ENCODE measurements at places on chromosomes 2 and 18.

GRCh38 chr2:39246382-39246980 lies 2.7 kb upstream of the CDKL4 start:
- DNase-seq: no peak

DNA sequence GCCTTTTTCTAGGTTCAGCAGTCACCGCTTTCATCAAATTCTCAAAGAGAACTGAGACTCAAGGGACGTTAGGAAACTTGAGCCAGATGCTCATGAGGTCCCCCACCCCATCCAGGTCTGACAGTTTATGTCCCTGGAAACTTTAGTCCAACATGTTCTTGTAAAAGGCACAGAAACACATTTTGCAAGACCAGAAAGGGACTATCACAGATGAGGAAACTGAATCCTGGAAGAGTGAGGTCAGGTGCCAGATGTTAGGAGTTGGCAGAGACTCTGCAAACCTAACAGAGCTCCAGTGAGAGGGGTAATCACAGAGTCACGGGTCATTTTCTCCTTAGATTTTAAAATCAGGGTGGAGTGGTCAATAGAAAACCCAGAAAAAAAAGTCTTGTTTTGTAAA lies 76.6 kb downstream of the RDH14 start:
- DNase-seq: no peak

GRCh38 chr2:152924722-152925121 lies 206.3 kb downstream of the ARL6IP6 start:
- no peak for DNase-seq

- DNase-seq: no peak
Observed at GRCh38 chr18:49612515-49613033, 50.7 kb downstream of the LIPG start.

GRCh38 chr2:62219407-62220159 lies 23.7 kb downstream of the B3GNT2 start:
- DNase-seq: no peak

GRCh38 chr18:7686278-7686677 lies 119.2 kb downstream of the PTPRM start:
- no peak for DNase-seq

DNA sequence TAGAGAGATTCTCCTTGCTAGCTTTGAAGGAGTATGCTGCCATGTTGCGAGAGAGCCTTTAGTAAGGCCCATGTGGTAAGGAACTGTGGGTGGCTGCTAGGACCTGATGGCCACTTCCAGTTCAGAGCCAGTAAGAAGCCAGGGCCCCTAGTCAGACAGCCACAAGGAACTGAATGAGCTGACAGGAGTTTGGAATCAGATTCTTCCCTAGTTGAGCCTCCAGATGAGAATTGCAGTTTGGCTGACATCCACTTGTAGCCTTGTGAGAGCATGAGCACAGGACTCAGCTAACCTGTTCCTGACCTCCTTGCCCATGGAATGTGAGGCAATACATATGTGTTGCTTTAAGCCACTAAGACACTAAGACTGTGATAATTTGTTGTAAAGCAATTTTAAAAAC lies 1.2 kb upstream of the WDR7 start:
- no peak for DNase-seq

DNA sequence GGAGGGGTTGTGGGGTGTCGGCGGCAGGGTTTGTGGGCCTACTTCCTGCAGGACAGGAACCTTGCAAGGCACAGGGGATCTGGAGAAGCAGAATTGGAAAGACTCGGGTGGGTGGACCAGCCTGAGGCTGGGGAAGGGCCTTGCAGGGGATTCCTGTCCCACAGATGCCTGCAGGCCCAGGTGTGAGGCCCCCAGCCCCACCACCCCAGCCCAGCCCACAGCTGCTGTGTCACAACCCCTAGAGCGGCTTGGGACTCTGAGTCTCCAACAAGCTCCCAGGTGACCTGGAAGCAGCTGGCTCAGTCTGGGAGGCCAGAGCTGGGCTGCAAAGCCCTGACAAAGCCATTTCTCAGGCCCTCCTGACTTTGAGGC lies 93.1 kb downstream of the ZFP36L2 start:
- no peak for DNase-seq

GRCh38 chr2:148475626-148476025 lies 168.9 kb upstream of the EPC2 start:
- DNase-seq: no peak

DNA sequence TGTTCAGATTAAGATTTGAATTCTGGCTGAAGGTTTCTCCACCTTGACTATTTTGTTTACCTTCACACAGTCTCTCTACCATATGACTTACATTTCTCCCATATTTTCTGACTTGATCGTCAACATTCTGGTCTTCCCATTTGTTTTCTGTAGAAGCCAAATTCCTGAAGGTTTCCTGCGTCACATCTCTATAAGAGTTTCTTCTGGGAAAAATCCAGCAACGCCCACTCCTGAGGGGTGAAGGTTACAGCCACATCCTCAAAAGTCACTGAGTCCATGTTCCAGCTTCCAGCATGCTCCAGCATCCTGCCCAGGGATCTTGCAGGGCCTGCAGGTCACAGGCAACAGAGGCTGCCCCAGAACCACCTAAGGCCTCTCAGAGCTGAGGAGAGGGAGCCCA lies 47.5 kb downstream of the NBEAL1 start:
- no peak for DNase-seq

DNA sequence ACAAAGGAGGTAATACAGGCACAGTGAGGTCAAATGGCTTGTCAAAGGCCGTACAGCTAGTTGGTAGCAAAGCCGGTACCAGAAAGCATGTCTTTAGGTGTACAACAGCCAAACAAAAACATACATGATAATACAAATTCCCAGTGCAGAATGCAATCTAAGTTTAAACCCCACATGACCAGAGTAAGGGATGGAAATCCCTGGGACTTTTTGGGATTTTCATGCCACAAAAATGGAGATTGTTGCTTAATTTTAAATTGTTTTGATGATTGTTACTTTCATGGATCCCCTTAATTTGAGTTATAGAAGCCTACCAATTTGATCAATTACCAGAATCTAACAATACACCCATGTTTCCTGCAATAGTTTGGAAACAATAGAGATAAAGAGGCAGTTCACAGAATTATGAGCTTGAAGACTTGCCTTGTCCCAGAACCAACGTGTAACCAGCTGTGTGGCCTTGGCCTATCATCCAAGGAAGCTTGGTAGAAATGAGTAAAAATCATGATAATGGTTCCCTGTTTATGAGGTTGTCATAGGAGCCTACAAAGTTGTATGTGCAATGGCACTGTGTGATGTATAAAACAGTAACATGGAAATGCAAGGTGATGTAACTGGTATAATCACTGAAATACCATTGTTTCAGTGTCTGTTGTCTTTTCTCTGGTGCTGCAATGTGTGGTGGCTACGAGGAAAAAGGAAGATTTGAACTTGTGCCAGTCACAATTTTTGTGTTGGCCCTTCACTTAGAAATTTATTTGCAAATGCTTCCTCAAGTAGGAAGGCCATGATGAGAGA lies 85.3 kb downstream of the ZEB2 start:
- DNase-seq: no peak

DNA sequence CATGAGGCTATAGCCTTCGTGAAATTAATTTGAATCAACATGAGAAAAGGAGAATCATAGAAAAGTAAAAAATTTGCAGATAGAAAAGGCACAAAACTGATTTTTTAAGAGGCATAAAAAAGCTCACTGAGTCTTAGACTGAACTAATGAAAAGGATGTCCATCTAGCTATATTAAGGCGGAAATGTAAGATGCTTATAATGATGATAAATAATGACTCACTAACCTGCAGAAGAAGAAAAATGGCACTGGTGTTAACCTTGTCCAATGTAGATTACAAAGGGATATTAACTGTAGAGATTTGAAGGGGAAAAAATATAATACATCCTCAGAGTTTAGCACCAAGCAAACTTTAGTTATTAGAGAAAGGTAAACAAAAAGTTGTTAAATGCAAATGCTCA lies 1098.0 kb upstream of the DDX18 start:
- no peak for DNase-seq
